ENCODE measurements at places on chromosomes 11 and 22.

DNA sequence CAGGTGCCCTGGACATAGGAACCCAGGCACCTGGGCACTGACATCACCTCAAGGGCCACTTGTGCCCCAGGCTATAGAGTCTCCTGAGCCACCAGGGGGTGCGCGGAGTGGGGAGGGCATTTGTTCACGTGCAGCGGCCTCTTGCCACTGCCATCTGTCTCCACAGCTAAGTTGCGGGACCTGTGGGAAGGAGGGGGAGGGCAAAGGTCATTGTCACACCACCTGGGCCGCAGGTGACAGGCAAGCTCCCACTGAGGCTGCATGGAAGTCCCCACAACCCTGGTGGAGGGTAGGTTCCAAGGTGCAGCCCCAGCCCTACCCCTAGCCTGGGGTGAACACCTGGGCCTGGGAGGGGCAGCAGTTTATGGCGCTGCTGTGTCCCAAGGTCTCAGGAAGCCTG, 79.5 kb downstream of the PIWIL3 start:
- no peak for DNase-seq

- no peak for DNase-seq
Measured at GRCh38 chr11:6321961-6322362, 1.7 kb upstream of the CAVIN3 start.

GRCh38 chr11:3099178-3099577, 42.0 kb upstream of the CARS1 start:
- no peak for DNase-seq

- DNase-seq, result no peak
Measured at GRCh38 chr11:21396342-21397008, 727.1 kb downstream of the NELL1 start.

GRCh38 chr11:45181193-45181888, 34.9 kb downstream of the PRDM11 start:
- DNase-seq, result no peak

GRCh38 chr22:23533328-23533762, 46.7 kb downstream of the IGLL1 start:
- DNase-seq, result no peak

DNA sequence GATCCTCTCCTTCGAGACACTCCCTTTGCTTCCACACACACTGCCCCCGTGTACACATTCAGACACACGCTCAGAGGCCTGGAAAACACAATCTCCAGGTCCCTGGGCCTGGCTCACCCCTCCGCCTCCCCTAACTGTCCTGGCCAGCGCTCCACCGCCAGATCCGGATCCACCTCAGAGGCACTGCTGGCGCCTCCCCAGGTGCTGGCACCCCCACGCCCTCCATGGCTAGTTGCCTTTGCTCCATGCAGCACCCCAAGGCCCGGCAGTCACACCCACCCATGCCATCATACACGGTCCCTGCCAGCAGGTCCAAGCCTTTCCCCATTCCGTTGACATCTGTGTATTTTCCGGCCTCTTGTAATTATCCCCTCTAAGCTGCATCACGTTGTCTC, 11.1 kb downstream of the SPTBN2 start:
- no peak for DNase-seq

- DNase-seq, result no peak
Measured at GRCh38 chr11:130458410-130458729, 9.9 kb downstream of the ADAMTS15 start.

- no peak for DNase-seq
Measured at GRCh38 chr11:132451942-132452601, 1080.2 kb downstream of the OPCML start.

DNA sequence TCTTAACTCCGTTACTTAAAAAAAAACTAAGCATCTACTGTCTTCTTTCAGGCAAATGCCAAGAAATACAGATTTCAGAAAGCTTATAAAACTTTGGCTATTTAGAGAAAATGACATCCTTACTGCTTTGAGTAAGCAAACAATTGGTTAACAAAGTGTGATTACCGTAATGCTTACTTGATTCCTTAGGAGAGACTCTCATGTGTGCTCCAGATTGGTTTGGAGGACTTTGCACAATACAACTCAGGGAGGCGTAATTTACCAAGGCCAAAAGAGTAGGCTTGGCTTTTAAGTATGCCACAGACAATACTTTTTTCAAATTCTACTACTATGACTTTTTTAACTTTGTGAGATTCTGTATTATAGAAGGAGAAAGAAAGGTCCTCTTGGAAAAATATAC, 76.9 kb upstream of the ALKBH3 start:
- no peak for DNase-seq

GRCh38 chr11:100800202-100800601, 113.1 kb downstream of the ARHGAP42 start:
- no peak for DNase-seq

- no peak for DNase-seq
Measured at GRCh38 chr11:1869427-1870325, 16.8 kb downstream of the LSP1 start.

DNA sequence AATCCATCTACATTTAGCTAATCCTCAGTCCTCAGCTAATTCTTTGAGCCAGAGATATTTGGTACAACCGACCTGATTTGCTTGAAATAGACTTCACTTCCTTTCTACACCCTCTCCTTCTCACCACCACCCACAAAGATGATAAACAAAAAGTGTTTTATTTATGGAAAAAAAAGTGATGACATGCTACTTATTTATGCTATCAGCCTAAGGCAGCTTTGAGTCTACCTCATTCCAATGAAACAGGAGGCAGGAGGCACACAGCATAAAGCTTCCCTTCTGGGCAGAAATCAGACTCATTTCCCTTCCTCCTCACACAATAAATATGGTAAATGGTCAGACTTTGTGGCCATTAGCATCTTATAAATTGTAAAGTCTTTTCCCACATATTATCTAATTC, 325.7 kb downstream of the SOX6 start:
- DNase-seq, result no peak

DNA sequence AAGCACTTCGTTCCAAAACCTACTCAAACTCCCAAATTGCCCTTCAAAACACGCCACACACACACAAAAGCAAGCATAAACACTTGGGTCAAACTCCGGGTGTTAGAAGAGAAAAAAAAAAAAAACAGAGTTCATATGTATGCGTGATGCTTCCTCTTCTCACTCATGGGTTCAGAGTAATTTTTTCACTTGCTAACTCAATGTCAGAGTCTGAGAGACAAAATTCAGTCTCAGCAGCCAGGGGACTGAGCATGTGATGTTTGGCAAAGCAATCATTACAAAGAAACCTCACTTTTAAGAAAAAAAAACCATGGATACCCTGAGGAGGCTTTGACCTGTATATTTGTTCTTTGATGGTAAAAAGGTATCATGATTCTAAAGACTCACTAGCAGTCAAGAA, 461.7 kb downstream of the NTM start:
- DNase-seq, result no peak

GRCh38 chr22:25182131-25183110, 17.2 kb upstream of the CRYBB3 start:
- DNase-seq, result no peak

DNA sequence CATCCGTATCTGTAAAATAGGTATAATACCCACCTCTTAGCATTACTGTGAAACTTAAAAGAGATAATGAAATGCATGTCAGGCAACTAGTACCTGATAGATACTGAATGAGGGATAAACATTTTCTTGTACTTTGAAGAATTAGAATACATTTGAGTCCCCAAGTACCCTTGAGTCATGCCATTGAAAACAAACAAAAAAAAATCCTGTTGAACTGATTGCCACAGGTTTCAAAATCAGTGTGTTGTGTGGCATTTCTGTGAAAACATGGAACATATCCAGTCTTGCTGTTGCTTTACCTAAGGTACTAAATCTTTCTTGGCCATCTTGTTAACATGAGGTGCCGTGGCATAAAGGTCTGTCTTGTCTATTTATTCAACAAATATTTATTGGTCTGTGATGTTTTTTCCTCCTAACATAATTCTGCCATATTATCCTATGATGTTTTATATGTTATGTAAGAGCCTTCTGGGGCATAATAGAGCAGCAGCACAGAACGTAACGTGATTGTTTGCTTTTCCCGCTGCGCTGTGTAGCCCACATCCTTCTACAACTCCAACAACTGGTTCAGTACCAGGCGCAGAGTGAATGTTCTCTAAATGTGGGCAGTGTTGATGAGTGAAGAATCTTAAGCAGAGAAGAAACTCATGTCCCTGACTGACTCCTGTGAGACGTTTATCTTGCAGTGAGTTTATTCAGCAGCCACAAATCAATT, 79.3 kb upstream of the RAB1B start:
- no peak for DNase-seq

DNA sequence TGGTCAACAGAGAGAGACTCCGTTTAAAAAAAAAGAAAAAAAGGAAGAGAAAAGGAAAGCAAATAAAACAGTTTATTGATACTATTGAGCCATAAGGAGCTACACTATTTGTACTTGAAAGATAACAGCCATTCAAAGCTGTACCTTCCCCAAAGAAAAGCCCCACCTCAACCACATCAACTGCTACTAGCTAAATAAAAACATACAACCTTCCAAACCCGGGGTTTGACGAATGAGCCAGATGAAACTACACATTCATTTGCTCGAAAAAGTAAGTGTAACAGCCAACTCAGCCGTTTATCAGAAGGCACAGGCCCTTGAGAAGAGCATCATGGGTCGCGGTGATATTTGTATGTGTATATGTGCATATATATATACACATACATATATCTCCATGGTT, 78.4 kb downstream of the SIK3 start:
- no peak for DNase-seq

GRCh38 chr11:39247570-39248137, 2211.8 kb downstream of the LRRC4C start:
- no peak for DNase-seq

DNA sequence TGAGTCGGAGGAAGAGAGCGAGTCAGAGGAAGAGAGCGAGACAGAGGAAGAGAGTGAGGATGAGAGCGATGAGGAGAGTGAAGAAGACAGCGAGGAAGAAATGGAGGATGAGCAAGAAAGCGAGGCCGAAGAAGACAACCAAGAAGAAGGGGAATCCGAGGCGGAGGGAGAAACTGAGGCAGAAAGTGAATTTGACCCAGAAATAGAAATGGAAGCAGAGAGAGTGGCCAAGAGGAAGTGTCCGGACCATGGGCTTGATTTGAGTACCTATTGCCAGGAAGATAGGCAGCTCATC, 780 bp downstream of the TRIM44 start:
- DNase-seq, result no peak

DNA sequence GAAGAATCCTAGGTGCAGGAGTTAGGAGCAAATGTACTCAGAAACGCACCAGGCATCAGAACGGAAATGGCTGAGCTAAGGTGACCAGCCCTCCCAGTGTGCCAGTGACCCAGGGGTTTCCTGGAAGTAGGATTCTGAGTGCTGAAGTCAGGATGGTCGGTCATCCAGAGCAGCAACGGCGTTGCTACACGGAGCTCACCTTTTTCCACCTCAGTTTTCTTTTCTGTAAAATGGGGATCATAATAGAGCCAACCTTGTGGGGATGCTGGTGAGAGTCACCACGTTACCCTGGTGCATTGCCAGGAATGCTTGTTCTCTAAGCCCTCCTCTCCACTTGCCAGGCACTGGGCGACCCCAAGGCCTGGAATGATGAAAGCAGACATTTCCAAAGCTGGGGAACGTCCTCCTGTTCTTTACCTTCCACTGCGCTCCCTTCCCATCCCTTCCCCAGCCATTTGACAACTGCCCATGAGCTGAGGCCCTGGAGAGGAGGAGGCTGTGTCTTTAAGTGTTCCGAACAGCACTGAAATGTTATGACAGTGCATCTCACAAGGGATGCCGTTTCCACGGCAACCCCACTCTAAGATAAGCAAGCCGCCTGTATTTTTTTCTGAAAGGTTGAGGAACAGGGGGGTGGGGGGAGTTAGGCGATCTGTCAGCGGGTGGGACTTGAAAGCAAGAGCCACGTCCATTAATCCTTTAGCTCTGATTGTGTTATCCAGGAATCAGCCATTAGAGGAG, 66.8 kb downstream of the TSPAN18 start:
- DNase-seq, result no peak

- no peak for DNase-seq
Measured at GRCh38 chr11:41578421-41579051, 119.1 kb upstream of the LRRC4C start.

DNA sequence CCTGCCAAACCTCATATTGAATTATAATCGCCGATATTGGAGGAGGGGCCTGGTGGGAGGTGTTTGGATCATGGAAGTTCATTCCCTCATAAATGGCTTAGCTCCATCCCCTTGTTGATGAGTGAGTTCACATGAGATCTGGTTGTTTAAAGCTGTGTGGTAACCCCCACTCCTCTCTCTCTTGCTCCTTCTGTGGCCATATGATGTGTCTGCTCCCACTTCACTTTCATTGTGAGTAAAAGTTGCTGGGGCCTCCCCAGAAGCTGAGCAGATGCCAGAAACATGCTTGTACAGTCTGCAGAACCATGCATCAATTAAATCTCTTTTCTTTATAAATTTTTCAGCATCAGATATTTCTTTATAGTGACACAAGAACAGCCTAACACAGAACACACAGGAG, 929.0 kb upstream of the FAT3 start:
- no peak for DNase-seq

GRCh38 chr11:20097319-20098221, 62.7 kb downstream of the DBX1 start:
- no peak for DNase-seq

DNA sequence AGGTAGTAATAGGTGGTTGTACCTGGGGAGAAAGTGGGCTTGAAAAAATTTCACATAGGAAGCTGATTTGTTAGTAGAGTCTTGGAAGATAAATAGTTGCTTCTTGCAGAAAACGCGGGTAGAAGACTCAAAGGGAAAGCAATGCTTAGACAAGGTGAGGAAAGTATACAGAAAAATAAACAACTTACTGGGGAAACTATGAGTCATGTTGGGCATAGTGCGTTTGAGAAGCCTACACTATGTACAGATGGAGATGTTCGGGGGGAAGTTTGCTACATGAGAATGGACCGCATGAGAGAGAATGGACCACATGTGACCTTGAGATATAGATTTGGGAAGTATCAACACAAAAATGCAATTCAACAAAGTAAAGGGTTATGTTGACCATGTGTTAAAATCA, 86.7 kb upstream of the DDI1 start:
- DNase-seq, result no peak

GRCh38 chr11:47641600-47642098, 710 bp downstream of the MTCH2 start:
- DNase-seq, result no peak

GRCh38 chr11:116136987-116137674, 632.9 kb upstream of the CADM1 start:
- no peak for DNase-seq
